ENCODE measurements at places on chromosomes 6 and 20.

DNA sequence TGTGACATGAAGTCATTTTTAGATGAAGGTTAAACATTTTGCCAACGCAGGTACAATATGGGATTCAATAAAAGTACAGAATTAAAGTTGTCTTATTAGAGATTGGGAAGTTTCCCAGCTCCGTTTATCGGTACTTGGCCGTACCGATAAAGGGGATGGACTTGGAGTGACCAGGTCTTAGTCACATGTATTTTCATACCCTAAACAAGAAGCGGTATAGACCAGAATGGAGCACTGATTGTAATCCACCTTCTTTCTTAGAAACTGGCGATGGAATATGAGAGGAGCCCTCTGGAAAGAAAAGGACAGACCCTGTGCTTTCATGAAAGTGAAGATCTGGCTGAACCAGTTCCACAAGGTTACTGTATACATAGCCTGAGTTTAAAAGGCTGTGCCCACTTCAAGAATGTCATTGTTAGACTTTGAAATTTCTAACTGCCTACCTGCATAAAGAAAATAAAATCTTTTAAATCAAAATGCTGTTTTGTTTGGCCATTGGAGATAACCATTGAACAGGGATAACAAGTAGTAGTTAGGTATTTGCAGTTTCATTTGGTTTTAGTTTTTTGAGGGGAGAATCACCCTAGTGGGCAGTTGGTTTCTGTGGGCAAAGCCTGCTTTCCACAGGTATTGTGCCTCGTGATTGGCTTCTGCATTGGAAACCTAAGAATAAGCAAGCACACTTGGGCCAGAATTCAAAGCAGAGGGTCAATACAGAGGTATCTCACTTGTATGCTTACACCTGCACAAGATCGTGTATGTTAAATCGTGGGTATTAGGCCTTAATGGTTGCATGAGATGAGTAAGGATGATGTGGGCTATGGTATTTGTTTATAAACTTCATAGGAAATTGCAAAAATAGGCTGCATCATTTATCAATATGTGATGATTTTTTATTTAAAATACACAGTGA lies 11.2 kb upstream of the ZNFX1 start:
- DNase-seq = no peak

DNA sequence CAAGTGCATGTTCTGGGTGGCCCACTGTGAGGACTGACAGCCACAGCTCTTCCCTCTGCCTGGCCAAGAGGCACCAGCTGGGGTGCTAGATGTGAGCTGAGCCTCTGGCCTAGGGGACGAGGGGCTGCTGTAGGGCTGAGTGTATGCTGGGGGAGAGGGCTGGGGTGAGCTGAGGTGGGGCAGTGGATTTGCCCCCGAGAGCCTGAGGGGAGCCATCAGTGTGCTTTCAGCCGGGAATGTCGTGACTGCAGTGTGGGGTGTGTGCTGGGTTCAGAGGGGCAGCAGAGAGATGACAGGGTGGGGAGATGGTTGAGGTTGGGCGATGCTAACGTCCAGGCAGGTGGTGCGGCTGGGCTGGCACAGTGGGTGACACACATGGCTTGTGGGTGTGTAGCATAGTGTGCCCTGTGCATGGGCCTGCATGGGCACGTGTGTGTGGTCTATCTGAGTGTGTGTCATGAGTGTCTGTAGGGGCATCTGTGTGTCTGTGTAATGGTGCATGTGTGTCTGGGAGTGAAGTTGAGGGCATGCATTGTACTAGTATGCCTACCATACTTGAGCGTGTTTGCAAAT lies 46.0 kb upstream of the BLCAP start:
- DNase-seq = no peak

DNA sequence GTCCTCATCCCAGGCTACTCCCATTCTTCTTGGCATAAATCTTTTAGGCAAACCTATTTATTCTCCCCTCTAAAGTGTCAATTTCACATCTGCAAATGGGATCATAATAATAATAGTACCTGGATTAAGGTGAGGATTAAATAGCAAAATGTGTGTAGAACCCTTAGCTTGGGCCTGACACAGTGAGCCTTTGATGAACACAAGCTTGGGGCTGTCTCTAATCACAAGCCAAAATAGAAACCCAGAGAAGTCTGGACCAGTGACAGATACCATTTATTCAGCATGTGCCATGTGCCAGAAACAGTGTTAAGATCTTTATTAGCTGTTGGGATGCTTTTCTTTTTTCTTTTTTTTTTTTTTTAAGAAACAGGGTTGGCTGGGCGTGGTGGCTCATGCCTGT lies 14.9 kb upstream of the PARD6B start:
- no peak for DNase-seq

DNA sequence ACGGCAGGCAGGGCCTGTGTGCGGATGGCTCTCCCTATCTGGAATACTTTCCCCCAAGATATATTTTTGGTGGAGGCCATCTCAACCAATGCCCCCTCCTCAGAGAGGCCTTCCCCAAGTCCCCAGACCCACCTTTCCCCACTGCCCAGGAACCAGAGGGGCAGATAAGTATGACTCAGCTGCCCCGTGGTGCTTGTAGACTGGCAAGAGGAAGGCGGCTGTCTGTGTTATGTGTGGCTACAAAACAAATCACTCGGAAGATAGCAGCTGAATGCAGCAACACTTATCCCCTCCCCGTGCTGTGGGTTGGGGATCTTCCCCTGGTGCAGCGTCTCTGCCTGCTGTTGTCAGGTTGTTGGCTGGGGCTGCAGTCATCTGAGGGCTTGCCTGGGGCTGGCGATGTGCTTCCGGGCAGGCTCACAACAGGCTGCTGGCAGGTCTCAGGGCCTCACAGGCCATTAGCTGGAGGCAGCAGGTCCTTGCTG lies 7.1 kb downstream of the NPEPL1 start:
- no peak for DNase-seq

- DNase-seq = no peak
These were observed 161.1 kb downstream of the FARS2 start for GRCh38 chr6:5422321-5422915.

GRCh38 chr6:13917141-13917540 lies 7.6 kb upstream of the RNF182 start:
- DNase-seq = no peak

DNA sequence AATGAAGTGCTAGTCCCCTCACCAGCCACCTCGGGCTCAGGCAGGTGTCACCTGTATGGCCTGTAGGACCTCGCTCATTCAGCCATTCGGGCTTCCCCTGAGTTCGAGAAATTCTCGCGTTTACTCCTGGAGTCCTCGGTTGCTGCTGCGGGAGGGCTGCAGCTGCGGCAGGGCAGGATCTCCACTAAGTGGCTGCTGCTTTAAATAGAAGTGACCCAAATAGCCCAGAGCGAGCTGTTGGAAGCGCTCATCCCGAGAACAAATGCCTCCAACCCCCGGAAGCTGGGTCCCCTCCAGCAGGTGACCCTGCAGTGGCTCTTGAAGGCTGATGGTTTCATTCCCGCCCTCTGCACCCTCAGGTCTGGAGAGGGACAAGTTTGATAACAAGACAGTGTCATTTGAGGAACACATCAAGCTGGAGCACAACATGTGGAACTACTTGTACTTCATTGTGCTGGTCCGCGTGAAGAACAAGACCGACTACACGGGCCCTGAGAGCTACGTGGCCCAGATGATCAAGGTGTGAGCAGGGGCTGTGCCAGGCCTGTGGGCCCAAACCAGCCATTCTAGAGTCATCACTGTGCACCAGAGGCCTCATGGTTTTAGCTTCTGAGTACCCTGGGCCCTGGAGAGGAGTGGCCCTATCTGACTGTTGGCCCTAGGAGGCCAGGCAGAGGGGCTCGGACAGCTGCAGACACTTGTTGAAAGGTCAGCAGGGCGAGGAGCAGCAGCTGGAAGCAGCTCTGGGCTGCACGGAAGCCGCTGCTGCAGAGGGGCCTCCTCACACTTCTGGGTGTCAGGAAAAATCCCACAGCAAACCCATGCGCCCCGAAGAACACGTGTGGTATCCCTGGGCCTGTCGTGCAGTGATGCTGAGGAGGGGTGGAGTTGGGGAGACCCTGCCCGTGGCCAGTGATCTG lies 18.1 kb downstream of the UQCC2 start:
- no peak for DNase-seq

DNA sequence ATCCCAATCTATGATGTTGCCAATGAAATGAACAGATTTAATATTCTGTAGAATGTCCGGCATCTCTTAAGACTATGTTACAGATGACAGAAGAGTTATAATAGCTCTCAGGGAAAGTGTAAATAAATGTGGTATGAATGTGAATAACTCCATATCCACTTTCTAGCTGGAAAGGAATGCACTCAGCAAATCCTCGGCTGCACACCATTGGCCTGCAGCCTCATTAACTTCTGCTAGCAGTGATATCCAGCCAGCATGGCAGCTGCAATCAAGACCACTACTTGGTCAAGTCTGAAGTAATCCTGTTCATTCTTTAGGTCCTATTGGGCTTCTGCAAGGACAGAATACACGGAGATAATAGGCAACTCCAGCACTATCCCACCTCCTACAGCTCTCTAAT lies 17.3 kb upstream of the MICA start:
- DNase-seq = no peak

DNA sequence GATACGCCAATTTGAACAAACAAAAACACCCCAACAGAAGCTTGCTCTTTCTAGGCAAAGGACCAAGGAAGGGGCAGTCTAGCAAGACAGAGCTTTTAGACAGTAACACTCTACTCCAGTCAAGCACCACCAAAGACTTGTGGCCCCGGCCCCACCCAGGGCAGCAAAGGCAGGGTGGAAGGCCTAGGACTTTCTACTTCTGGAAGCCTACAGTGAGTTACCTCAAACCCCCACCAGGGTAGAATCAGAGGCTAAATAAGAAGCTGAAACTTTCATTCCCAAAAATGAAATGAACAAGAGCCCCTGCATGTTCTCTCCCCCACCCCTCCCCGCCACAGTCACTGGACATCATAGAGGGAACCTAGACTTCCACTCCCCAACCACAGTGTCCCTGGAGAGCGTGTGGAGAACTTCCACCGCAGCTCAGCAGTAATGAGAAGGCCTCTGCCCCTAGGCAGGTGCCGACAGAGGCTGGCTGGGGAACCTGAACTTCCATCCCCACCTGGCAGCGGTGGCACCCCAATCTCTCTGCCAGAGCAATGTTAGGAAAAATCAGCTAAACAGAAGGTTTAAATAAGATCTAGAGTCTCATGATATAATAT lies 40.0 kb downstream of the KATNA1 start:
- DNase-seq = no peak

DNA sequence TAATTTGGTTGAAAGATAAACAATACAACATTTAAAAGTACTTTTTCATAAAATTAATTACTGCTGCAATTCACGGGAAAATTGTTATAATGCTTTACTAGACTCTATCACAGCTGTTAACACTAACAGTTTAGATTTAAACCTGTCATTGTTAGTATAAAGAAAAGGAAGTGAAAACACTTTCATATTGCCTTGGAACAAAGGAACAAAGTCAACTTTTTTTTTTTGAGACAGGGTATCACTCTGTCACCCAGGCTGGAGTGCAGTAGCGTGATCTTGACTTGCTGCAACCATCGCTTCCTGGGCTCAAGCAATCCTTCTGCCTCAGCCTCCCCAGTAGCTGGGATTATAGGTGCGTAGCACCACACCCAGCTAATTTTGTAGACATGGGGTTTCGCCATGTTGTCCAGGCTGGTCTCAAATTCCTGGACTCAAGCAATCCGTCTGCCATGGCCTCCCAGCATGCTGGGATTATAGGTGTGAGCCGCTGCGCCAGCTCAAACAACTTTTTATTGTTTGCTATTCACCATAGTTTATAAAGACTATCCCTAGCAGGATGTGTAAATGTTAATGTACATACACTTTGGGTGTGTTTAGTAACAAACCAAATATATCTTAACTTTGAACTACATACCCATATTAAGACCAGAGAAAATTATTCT lies 22.1 kb downstream of the SLC35A1 start:
- no peak for DNase-seq

- no peak for DNase-seq
These were observed 81.6 kb downstream of the PXDC1 start for GRCh38 chr6:3669916-3670315.
